Lower leg skin (tissue), 4 donors: ENCODE measurements at places on chromosomes 2 and 18. TPM values are rescaled to one million over a fixed set of nuclear protein-coding genes. Genes with fewer than 3 reads are reported as not detected.

GRCh38 chr2:43950383-43951008 lies 45.3 kb downstream of the LRPPRC start:
- DNase-seq, result no peak

DNA sequence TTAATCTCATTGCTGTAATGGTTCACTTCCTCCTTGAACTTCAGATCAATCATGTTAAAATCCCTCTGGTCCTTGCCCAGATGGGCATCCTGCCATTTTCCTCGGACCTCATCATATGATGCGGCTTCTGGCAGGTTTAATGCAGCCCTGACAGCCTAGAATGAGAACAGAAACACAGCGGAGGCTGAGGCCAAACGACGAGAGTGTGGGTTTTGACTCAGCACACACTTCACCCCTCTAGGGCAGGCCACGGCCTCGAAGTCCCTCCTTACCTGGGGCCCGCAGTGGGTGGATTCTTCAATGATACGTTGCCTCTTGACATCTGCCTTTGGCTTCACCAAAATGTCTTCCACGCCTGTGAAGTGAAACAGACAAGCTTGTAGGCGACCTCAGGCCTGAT lies 56.8 kb downstream of the POLR1A start:
- DNase-seq, result no peak

- no peak for DNase-seq
These were observed 5.0 kb upstream of the GPR35 start for GRCh38 chr2:240620149-240620731.

- DNase-seq, result peak; percentile 93
These were observed 34.5 kb downstream of the EMILIN2 start for GRCh38 chr18:2881088-2881839.

Gene CAVIN2
- 18.8 TPM for total RNA-seq

DNA sequence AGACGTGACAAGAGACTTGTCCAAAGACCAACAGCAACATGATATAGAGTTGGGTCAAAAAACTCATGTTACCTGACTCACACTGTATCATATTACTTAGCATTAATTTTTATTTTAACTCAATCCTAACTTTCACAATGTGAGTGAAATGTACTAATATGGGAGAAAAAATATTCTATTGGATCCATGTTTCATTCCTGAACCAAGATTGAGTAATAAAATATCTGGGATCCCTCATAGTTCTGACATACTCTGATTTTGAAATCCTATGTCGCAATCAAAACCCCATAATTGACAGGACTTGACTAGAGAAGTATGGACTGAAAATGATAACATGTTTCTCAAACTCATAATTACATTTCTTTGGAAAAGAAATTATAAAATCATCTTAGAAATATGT lies 190.4 kb downstream of the RIT2 start:
- DNase-seq, result no peak

DNA sequence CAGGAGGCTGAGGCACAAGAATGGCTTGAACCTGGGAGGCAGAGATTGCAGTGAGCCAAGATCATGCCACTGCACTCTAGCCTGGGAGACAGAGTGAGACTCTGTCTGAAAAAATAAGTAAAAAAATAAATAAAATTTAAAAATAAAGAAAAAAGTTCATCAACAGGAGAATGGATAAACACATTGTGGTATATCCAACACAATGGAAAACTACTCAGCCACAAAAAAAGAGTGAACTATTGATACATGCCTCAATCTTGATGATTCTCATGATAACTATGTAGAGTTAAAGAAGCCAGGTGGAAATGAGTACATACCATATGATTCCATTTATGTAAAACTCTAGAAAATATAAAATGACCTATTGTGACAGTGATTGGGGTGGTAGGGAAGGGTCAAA lies 124.3 kb upstream of the AQP4 start:
- DNase-seq, result no peak

DNA sequence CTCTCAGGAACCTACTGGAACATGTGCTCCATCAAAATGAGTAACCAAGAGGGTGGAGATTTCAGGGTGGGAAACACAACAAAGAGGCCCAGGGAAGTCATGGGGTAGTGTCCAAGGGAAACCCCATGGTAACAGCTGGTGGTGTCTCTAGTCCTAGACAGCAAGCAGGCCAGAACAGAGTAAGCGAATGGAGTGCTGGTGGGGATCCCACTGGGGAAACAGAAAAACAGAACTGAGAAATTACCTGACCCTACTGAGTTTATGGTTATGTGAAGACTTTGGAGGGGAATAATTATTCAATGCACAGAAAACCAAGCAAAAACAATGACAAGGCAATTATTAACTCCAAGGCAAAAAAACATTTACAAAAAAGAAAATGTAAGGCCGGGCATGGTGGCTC lies 16.9 kb downstream of the ERCC3 start:
- no peak for DNase-seq

Gene WDR35
- total RNA-seq, result 2.6 TPM

Gene INHA
- 0.58 TPM for total RNA-seq
